Renal cortex interstitium (tissue), 15 donors: ENCODE measurements at places on chromosomes 4 and X. TPM values are rescaled to one million over a fixed set of nuclear protein-coding genes. Genes with fewer than 3 reads are reported as not detected.

- no peak for DNase-seq
These were observed 716 bp downstream of the FHIP1A start for GRCh38 chr4:151409470-151410313.

- DNase-seq, result peak; percentile 4
These were observed 1.0 kb upstream of the ANKRD17 start for GRCh38 chr4:73259571-73260090.

The FAM193A gene
- 29.2 TPM for polyA plus RNA-seq

GRCh38 chr4:40186665-40187014, 10.2 kb upstream of the RHOH start:
- DNase-seq, result no peak
